ENCODE measurements at places on chromosomes 7 and 10.

DNA sequence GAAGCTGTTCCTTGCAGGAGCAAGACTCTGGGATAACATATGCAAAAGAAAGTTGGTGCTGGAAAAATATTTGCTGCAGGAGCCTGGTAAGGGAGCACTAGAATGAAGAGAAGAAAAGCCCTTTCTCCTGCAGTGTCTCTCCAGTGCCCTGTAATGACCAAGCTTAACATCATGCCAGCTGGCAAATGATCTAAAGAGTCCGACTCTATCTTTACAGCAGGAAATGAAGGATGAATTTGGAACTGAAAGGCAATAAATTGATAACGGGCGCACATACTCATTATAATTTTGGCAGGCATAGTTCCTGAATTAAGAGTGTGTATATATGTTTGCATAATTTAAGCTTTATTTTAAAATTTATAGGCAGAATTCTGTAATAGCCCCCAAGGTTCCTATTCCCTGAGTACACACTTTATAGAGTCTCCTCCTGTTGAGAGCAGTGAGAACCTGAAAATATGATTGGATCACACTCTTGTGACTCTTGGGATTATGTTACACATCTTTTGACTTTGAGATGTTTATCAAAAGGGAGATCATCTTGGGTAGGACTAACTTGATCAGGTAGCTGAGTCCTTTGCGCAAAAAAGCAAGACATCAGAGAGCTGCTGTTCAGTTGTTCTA, 299.0 kb upstream of the MBL2 start:
- DNase-seq: no peak

DNA sequence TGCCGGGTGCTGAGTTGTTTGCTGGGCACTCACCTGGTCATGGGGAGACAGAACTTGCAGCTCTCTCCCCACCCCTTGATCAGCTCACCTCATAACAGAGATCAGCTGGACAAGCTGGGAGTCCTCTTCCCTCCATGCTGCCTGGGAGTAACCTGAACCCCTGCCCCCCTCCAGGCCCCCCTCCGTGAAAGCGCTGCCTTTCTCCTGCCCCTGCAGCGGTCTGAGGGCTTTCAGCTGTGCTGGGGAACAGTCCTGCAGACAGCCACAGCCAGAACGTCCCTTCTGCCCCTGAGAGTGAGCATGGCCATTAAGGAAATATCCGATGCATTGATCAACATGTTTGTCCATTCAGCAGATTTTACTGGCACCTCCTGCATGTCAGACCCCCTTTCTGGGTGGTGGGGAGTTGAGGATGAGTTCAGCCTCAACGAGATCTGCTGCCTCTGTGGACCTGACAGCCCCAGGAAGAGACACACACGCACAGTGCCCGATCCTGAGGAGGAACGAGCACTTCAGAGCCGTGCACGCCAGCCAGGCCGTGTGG, 4.5 kb downstream of the FAM20C start:
- DNase-seq: no peak

GRCh38 chr10:44198780-44199097, 186.2 kb downstream of the CXCL12 start:
- no peak for DNase-seq

DNA sequence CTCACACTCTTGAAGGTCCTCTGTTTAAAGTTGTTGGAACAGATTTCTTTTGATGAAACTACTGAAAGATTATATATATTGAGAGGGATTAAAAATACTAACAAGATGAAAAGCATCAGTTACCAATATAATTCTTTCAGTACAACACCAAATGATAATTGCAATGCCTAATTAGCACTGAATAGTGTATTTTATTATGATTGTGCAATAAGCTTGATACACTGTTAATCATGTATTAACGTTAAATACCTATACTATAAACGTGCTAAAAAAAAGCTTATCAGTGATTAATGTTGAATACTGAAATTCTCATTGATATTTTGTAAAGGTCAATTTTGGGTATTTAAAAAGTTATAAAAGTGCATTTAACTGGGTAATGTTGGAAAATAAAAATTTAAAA, 61.5 kb downstream of the HIBADH start:
- no peak for DNase-seq

DNA sequence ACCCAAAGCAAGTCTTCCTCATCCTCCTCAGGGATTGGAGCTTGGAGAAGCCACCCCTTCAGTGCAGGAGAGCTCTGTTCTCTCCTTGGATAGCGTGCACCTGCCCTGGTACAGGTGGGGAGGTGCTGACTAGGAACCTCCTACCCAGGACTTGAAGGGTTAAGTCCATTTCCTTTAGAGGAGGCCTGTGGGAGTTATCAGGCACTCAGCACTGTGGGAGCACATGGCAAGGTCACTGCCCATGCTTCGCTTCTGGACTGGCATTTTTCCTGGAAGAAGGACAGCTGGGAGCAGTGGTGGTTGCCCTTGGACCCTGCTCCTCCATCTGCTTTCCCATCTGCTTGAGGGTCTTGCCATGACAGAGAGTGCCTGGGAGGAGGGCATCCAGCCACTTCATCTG, 142.8 kb downstream of the CXCL12 start:
- no peak for DNase-seq

DNA sequence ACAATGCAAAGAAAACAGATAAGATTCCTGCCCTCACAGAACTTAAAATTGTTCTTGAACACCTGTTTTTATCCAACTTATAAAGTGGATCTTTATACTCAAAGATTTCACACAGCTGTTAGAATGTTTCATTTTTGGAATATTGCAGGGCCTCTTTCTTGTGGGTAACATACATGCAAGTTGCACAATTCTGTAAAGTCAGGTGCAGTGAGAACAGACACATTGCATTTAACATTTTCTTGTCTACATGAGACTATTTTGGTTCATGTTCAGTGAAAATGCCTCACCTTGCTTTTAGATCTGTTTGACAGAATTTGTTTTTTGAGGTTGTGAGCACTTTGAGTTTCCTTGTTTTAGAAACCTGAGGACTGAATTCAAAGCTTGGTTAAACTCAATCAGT, 707.8 kb downstream of the SUGCT start:
- no peak for DNase-seq
